Posterior cingulate gyrus (tissue), 11 donors: ENCODE measurements at places on chromosomes 2 and 18.

DNA sequence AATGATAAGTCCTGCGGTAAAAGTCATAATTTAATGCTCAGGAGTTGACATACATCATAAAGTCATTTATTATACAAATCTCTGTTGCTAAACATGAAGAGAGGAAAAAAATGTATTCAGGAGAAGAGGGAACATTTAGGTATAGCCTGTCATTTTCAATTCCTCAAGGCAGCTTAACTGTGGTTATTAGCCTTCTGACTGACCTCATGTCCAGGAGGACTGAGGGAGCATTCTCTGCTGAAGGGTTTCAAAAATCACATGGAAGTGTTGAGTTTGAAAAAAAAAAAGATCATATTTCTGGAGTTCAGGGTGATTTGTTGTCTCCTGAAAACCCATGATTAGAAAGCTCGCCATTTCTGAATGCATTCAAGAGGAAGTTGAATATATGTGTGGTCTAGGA, 1371.1 kb upstream of the LRRTM1 start:
- no peak for DNase-seq

DNA sequence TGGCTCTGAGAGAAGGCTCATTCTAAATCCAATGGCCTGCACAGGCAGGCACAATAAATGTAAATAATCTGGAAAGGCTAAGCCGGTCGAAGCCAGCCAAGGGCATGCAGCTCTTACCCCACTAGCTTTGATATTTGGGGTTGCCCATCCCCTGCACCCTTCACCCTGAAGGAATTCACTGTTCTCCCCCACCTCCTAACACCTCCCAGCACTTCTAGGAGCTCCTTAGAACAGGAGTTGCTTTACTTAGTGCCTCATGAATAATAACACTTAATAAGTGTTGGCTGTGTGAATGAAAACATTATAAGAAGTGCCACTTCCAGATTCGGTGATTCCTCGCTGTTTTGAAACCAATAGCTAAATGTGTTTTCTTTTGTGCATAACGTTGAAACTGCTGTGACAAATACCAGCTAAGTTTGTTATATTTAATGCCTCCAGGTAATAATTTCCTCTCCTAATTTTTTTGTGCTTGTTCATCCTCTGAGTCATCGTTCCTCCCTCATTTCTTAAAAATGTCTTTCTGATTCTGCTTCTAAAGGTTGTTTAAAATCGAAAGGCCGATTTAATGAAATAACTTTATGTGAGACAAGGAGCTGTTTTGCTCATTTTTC, 458.8 kb downstream of the METTL4 start:
- no peak for DNase-seq

DNA sequence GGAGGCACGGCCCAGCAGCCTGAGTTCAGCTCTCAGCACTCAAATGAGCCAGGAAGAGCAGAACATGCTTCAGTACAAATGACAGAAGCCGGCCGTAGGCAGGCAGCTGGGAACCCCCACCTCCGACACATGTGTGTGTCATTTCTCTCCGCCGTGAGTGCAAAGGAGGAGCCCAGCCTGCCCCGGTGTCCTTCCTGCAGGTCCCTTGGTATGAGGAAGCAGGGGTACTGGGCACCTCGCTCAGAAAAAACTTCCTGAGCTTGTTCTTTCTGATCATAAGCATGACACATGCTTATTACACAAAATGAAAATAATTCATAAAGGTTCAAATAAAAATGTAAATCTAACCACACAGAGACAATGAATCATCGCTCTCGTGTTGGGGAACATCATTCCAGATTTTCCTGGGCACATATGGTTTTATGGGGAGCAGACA, 35.3 kb downstream of the KCNF1 start:
- DNase-seq: no peak

- DNase-seq: no peak
Observed at GRCh38 chr2:158724803-158725381, 70.2 kb upstream of the DAPL1 start.

DNA sequence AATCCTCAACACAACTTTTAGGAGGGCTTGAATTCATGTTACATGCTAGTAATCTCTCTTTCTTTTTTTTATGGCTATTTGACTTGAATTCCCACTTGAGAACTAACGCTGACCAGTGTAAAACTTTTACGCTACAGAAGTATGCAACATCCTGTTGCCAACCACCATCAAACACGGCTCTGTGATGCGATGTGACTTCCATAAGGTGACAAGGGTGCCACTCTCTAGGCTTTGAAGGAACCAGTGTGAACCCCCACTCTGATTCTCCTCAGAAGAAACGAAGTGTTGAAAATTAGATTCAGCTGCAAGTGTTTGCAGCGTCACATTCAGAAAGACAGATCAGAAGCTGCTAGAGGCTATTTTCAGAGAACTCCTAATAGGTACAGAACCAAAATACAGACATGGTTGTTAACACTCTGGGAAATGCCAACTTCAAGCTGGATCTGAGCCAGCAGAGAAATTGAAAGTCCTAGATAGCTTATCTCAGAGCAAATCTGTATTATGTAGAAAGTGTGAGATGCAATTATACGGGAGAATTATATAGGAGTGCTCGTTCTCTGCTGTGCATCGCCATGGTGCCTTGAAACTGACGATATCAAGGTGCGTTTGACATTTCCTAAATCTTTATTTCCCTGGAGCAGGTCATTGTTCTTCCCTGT, 271.2 kb downstream of the LPIN1 start:
- no peak for DNase-seq

DNA sequence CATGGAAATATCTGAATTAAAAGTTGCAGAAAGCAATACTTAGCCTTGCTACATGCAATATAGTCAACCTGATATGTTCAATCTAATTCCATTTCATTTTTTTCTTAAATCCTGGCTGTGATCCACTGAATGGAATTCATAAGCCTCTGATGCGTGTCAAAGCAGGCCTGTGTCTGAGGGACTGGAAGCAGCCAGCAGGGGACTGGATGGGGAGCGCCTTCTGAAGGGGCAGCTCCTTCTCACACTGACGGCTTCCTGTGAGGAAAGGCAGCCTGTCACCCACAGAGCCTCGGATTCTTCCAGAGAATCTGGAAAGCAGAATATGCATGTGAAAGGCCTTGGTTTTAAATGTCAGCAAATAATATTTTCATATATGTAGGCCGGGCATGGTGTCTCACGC, 73.5 kb downstream of the KCNF1 start:
- DNase-seq: peak; percentile 71

DNA sequence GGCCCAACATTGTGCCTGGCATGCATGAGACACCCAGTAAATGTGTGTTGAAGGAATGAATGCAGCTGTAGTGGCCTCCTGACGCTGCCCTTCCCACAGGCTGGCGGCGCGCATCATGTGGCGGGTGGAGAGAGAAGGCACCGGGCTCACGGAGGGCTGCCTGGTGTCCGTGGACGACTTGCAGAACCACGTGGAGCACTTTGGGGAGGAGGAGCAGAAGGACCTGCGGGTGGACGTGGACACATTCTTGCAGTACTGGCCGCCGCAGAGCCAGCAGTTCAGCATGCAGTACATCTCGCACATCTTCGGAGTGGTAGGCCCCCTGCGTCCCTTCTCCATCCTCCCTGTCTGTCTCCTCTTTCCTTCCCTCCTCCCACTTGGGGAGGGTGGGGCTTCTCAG, 20.1 kb downstream of the SMYD1 start:
- DNase-seq: no peak

DNA sequence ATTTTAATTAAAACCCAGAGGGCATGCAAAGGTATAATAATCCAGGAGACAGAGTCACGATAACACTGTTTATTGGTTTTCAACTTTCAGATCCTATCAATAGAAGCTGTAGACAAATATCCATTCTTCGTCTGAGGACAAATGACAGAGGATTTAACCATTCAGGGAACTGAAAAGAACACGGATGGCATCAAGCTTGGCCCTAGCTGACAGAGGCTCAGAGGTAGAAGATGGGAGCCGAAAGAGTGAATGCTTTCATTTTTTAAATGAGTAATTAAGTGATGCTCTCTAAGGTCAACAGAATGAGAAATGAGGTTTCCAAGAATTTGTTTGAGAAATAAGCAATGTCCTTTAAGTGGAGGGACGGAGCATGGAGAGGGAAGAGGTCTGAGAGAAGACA, 62.1 kb downstream of the BCL2 start:
- no peak for DNase-seq

GRCh38 chr18:697800-698199, 14.6 kb downstream of the ENOSF1 start:
- no peak for DNase-seq

DNA sequence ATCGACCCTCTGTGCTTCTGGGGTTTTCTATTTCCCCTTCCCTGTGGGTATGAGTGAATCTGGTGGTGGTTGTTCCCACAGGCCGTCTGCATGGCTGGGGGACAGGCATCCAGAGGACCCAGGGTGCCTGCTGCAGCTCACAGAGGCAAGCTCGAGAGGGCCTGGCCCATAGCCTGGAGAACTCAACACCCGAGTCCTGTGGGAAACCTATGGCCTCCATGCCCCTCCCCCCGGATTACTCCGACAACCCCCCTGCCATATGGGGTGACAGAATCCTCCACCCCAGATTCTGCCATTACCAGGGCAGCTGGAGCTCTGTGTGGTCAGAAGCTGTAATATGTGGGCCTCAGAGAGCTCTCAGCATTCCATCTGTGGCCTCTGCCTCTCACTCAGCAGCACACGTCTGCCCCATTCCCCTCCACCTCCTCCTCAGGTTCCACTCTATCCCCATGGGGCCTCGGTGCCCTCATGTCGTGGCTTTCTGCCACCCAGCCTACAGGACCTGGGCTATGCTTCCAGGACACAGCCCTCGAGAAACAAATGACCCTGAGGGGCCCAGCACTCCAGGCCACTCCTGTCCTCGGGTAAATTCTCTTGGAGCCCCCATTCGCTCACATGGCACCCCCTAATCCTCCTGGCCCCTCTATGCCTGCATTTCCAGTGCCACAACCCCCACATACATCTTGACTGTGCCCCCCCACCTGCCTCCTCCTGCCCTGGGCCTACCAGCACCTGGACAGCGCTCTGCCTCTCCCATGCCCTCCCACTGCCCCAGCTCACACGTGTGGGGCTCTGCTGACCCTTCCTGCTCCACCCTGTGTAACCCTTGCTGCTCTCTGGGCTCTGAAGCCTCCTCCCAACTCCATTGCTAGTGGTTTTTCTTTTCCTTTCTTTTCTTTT, 3.6 kb downstream of the MZT2A start:
- no peak for DNase-seq
